ENCODE measurements at places on chromosomes 1 and 21. TPM values are rescaled to one million over a fixed set of nuclear protein-coding genes. Genes with fewer than 3 reads are reported as not detected.

- no peak for DNase-seq
- H3K36me3 ChIP-seq: peaks cover 26% of the 10 kb centered on the region
- peaks cover 6% of the 10 kb centered on the region for H3K4me1 ChIP-seq
- no peak overlapping the region for H3K27ac ChIP-seq
- H3K27me3 ChIP-seq: no peaks in the 10 kb centered on the region
Observed at GRCh38 chr1:110408488-110408887, 994 bp upstream of the LAMTOR5 start.

GRCh38 chr21:15080526-15080925 lies 15.7 kb upstream of the NRIP1 start:
- no peaks in the 10 kb centered on the region for H3K27me3 ChIP-seq
- H3K4me3 ChIP-seq: no peak overlapping the region
- H3K4me1 ChIP-seq: no peaks in the 10 kb centered on the region
- no peak overlapping the region for H3K27ac ChIP-seq

The FTCD gene
- polyA plus RNA-seq: 0.33 TPM

DNA sequence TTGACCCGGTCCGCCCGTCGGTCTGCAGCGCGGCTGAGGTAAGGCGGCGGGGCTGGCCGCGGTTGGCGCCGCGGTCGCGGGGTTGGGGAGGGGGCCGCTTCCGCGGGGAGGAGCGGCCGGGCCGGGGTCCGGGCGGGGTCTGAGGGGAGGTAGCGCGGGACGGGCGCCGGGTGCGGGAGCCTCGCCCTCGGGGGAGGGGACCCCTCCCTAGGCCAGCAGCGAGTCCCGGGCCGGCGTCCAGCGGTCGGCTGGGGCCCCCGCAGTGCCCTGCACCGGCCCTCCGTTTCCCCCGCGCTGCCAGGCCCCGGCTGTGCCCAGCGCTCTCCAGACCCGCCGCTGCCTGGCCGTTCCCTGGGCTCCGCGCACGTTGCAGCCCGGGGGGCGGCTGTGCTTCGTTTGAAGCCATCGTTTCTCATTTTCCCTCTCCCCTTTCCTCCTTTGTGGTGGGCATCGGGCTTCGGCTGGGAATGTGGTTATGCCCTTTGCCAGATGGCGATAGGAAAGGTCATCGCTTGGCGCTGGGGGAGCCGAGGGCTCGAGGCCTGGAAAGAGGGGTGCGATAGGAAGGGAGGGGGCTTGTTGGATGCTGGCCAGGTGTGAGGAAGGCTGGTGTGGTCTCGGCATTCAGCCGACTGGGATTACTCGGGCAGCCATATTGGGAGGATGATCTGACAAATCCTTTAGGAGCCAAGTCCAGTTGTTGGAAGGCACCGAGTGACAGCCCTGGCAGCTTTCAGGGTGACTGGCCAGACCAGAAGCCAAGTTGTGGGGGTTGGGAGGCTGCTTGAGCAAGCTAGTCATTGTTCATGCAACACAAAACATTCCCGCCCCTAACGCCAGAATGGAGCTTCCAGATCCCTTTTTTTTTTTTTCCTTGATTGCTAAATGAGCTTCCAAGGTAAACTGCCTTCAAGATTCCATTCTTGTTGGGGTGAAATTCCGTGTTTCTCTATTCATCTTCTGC lies 753 bp downstream of the KIF1B start:
- peak; percentile 76 for DNase-seq
- 0 out of 2 replicates have a peak, but pooled peaks cover 8% of the 10 kb centered on the region for H3K4me1 ChIP-seq
- H3K27ac ChIP-seq: peak overlapping the region; percentile 91
- H3K27me3 ChIP-seq: no peaks in the 10 kb centered on the region
- no peaks in the 10 kb centered on the region for H3K36me3 ChIP-seq
- H3K4me3 ChIP-seq: peak overlapping the region; percentile 85

The SLC45A1 gene
- polyA plus RNA-seq: 2.5 TPM

GRCh38 chr1:34697818-34698217 lies 57.0 kb upstream of the GJB5 start:
- H3K4me1 ChIP-seq: no peaks in the 10 kb centered on the region
- DNase-seq: no peak
- no peak overlapping the region for H3K4me3 ChIP-seq
- H3K27ac ChIP-seq: no peak overlapping the region
- H3K36me3 ChIP-seq: no peaks in the 10 kb centered on the region

DNA sequence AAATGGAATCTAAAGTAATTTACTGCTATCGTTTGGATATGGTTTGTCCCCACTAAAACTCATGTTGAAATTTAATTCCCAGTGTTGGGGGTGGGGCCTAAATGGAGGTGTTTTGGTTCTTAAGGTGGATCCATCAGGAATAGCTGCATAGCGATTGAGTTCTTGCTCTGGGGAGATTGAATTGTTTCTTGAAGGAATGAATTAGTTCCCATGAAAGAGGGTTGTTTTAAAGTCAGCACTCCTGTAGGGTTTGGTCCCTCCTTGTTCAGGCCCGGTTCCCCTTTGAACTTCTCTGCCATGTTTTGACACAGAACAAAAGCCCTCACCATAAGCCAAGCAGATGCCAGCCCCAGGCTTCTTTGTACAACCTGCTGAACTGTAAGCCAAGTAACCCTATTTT lies 170.9 kb downstream of the COL11A1 start:
- no peak overlapping the region for H3K4me3 ChIP-seq
- H3K36me3 ChIP-seq: no peaks in the 10 kb centered on the region
- H3K27me3 ChIP-seq: no peaks in the 10 kb centered on the region
- no peak for DNase-seq
- H3K4me1 ChIP-seq: no peaks in the 10 kb centered on the region

The CELF3 gene
- polyA plus RNA-seq: 0.65 TPM

GRCh38 chr1:2400950-2401649 lies 9.5 kb downstream of the RER1 start:
- no peak overlapping the region for H3K4me3 ChIP-seq
- H3K36me3 ChIP-seq: peaks cover 90% of the 10 kb centered on the region
- DNase-seq: no peak
- H3K4me1 ChIP-seq: no peaks in the 10 kb centered on the region
- H3K27me3 ChIP-seq: no peaks in the 10 kb centered on the region
